ENCODE measurements at places on chromosomes 2 and 18. TPM values are rescaled to one million over a fixed set of nuclear protein-coding genes. Genes with fewer than 3 reads are reported as not detected.

DNA sequence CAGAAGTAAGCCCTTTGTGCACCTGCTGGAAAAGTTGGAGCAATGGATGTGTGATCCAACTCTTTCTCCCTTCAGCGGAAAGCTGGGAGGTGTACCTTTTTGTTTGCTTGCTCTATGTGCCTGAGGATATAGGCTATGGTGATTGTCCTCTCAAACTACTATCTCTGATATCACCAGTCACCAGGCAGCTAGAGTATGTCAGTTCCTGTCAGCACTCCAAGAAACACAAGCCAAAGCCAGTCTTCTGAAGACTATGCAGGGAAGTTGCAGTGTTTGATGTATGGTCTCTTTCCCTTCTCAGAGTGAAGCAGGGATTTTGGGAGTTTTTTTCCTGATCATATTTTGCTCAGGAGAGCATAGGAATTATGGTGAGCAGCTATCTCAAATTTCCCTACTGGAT, 146.4 kb downstream of the PTH2R start:
- H3K27me3 ChIP-seq: no peaks in the 10 kb centered on the region
- H3K27ac ChIP-seq: no peak overlapping the region
- no peaks in the 10 kb centered on the region for H3K4me1 ChIP-seq
- DNase-seq: no peak

ITGA6 gene
- 7.8 TPM for total RNA-seq

GRCh38 chr2:20212871-20213503, 11.9 kb downstream of the SDC1 start:
- H3K27ac ChIP-seq: no peak overlapping the region
- no peak overlapping the region for H3K4me3 ChIP-seq
- H3K27me3 ChIP-seq: no peaks in the 10 kb centered on the region
- no peaks in the 10 kb centered on the region for H3K4me1 ChIP-seq
- no peak for DNase-seq

- DNase-seq: no peak
- H3K36me3 ChIP-seq: no peaks in the 10 kb centered on the region
- H3K27me3 ChIP-seq: peaks cover 21% of the 10 kb centered on the region
Observed at GRCh38 chr18:70228536-70228935, 23.0 kb upstream of the RTTN start.

TSPYL6 gene
- total RNA-seq: not detected

DNA sequence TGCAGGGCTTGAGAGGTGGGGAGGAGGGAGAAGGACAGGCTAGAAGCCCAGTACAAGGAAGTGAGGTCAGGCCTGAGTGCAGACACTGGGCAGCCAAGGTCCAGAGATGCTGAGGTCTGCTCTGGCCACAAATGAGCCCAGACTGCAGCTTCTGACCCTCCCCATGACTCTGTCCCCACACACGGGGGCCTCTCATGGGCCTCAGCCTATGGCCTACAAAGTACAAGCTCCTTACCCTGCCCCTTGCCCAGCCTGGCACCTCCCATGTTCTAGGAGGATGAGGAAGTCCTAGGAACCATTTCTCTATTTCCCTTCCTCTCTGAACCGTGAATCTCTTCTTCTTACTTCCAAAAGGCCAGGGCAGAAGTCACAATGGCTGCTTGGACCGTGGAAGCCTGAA, 193.8 kb downstream of the ANKRD30B start:
- H3K36me3 ChIP-seq: no peaks in the 10 kb centered on the region
- no peak overlapping the region for H3K27ac ChIP-seq
- no peaks in the 10 kb centered on the region for H3K27me3 ChIP-seq
- H3K4me1 ChIP-seq: no peaks in the 10 kb centered on the region

GRCh38 chr2:2843969-2844548, 513.0 kb upstream of the MYT1L start:
- H3K4me1 ChIP-seq: no peaks in the 10 kb centered on the region
- no peaks in the 10 kb centered on the region for H3K27me3 ChIP-seq
- no peak for DNase-seq
- H3K4me3 ChIP-seq: no peak overlapping the region

IL36G gene
- not detected for total RNA-seq

GNAL gene
- 0.21 TPM for total RNA-seq

DNA sequence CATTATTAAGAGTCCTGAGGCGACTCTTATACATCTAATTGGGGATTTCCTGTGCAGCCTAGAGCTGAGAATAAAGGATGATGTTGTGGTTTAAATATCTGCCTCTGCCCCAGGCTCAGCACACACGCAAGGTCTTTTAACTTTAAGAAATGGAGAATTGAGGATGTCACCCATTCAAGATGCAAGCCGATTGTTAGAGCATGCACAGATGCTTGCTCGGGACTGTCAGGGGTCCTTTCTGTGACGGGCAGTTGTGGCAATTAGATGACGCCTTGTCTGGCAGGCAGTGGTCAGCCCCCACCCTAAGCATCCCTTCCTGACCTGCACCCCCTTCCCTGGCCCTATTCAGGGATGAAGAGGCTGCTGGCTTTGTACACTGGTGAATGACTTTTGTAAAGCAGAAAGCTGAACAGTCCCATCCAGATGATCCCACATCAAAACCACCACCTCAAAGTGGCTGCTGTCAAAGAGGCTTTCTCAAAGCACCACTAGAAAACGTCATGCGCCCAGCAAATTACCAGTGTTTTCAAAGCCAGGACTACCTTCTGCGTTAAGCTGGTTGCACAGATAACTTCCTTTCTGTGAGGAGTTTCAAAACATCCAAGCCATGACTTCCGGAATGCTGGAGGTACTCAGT, 23.7 kb downstream of the FAM178B start:
- H3K4me1 ChIP-seq: peaks cover 59% of the 10 kb centered on the region
- no peaks in the 10 kb centered on the region for H3K27me3 ChIP-seq
- peak; percentile 84 for DNase-seq
- peak overlapping the region; percentile 29 for H3K27ac ChIP-seq

DNA sequence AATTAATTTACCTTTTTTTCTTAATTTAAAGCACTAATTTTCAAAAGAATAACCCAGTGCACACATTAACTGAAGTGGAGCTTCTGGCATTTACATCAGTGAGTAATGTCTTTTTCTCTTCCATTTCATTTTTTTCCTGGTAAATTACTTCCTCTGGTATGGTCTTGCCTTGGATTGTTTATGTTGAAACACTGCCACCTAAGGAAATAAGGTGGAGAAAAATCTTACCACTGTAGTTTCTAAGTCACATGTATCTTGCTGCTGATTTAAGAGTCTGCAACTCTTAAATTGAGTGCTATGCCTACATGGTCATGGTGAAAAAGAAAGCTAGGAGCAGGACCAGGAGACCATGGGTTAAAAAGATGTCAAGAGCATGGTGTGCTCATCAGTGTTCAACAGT, 51.0 kb downstream of the TTC27 start:
- no peaks in the 10 kb centered on the region for H3K27me3 ChIP-seq
- no peak for DNase-seq
- H3K4me1 ChIP-seq: no peaks in the 10 kb centered on the region
- no peak overlapping the region for H3K27ac ChIP-seq
- H3K4me3 ChIP-seq: no peak overlapping the region

DNA sequence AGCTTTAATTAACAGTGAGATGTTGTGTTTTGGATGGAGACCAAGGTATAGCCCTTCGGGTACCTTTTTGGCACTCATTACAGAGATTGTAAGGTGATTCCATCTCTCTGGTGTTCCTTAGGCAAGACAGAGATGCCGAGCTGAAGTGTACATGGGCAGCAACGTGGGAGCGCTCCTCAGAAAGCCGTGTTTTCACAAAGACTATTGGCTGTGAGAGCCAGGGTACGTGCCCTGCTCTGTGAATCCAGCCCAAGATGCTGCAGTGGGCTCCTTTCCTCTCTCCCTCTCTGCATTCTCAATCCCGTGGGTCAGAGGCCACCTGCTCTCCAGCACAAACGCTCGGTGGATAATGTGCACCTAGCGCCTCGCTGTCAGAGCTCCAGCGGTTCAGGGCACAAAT, 203.0 kb upstream of the EPHA4 start:
- H3K4me1 ChIP-seq: no peaks in the 10 kb centered on the region
- H3K27me3 ChIP-seq: no peaks in the 10 kb centered on the region
- H3K4me3 ChIP-seq: no peak overlapping the region

GRCh38 chr18:48827291-48828193, 123.2 kb downstream of the SMAD7 start:
- H3K36me3 ChIP-seq: peaks cover 4% of the 10 kb centered on the region
- no peak for DNase-seq
- H3K27ac ChIP-seq: no peak overlapping the region
- H3K4me3 ChIP-seq: no peak overlapping the region
- H3K27me3 ChIP-seq: no peaks in the 10 kb centered on the region
- peaks cover 23% of the 10 kb centered on the region for H3K4me1 ChIP-seq

FER1L5 gene
- total RNA-seq: not detected

IAH1 gene
- total RNA-seq: 63.7 TPM

DNA sequence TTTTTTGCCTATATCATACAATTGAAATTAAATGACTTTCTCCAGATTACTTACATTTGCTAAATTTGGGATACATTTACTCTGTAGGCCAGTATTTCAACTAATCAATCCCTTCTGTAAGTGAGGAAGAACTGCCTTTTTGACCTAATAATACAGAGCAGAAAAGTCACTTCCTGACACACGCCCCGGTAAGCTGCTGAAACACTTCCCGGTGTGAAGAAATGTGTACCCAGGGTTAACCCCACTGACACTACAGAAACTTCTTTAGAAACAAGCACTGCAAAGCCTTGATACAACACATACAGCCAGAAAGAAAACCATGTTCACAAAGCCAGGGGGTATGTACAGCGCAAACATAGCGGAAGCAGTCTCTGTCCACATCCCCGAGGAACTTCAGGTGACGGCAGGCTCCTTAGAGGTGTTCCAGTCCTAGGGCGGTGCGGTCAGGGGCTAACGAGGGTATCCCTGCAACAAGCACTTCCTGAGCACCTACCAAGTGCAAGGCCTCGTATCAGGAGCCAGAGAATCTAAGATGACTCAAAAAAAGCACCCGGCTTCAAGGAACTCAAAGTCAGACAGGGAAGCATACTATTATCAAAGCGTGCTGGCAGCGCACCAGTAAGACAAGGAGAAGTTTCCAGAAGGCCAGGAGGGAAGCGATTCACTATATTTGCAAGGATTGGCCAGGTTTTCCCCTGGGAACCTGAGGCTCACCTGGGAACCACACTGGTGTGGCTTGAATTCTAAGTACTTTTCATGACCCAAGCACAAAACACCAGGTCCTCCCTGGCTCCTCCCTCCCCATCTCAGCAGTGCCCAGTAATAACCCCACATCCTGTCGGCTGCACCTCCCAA, 46.6 kb downstream of the ZNF516 start:
- H3K27me3 ChIP-seq: peaks cover 7% of the 10 kb centered on the region
- no peak for DNase-seq
- H3K36me3 ChIP-seq: no peaks in the 10 kb centered on the region
- H3K4me1 ChIP-seq: peaks cover 39% of the 10 kb centered on the region
- H3K27ac ChIP-seq: no peak overlapping the region
- H3K4me3 ChIP-seq: no peak overlapping the region

GRCh38 chr2:43321446-43321845, 95.0 kb upstream of the ZFP36L2 start:
- H3K4me1 ChIP-seq: no peaks in the 10 kb centered on the region
- H3K36me3 ChIP-seq: peaks cover 15% of the 10 kb centered on the region
- no peak for DNase-seq
- no peak overlapping the region for H3K4me3 ChIP-seq

ZSWIM2 gene
- total RNA-seq: not detected

GRCh38 chr2:82411071-82411470, 2048.0 kb downstream of the SUCLG1 start:
- H3K36me3 ChIP-seq: no peaks in the 10 kb centered on the region
- H3K27me3 ChIP-seq: no peaks in the 10 kb centered on the region
- no peak overlapping the region for H3K27ac ChIP-seq
- no peaks in the 10 kb centered on the region for H3K4me1 ChIP-seq
- DNase-seq: no peak

DNA sequence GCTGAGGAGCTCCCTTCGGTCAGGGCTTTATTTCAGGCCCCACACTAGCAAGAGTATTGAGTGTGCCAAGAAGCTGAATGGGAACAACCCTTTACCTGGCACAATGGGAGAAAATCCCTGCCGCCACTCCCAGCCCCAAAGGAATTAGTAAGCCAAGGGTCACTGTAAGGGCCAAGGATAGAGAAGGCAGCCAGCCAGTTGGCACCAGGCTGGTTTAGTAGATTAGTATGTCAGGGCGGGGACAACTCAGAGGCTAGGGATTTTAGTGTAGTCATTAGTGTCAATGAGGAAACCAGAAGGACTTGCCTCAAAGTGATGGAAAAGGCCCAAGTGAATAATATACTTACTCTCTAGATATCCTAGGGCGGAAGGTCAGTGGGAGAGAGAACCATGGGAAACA, 34.9 kb upstream of the CYP26B1 start:
- no peaks in the 10 kb centered on the region for H3K27me3 ChIP-seq
- H3K36me3 ChIP-seq: peaks cover 13% of the 10 kb centered on the region
- no peak overlapping the region for H3K27ac ChIP-seq
- H3K4me1 ChIP-seq: no peaks in the 10 kb centered on the region

UGT1A4 gene
- not detected for total RNA-seq

- peak within 1 kb of the TSS; percentile 73 for H3K4me3 ChIP-seq
- H3K27me3 ChIP-seq: peaks cover 57% of the 10 kb centered on the region
Observed at GRCh38 chr2:205682239-205682970, at the start of gene NRP2. Gene NRP2, plus strand, starts transcription at chr2:205682501. Its CDS starts 790 bp downstream, at chr2:205683291.

GRCh38 chr2:19380532-19380931, 22.1 kb upstream of the OSR1 start:
- no peak overlapping the region for H3K4me3 ChIP-seq
- no peak for DNase-seq
- no peaks in the 10 kb centered on the region for H3K36me3 ChIP-seq
- H3K27ac ChIP-seq: no peak overlapping the region
- peaks cover 32% of the 10 kb centered on the region for H3K27me3 ChIP-seq
- no peaks in the 10 kb centered on the region for H3K4me1 ChIP-seq

DNA sequence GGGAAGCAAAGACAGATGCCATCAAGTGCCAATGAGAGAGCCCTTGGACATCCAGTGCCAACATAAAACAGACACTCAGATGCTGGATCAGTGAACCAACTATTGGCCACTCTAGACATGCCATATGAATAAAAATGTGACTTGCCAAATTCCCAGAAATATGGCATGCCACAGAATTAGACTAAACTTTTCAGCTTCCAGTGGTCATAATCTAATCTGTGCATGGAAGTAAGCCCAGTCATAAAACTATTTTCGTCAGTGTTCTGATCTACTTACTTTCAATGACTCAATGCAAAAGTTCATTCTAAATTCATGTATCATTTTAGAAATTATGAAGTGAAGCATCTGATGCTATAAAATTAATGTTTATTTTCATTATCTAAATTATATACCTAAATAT, 1506.2 kb upstream of the NXPH2 start:
- no peaks in the 10 kb centered on the region for H3K27me3 ChIP-seq
- H3K36me3 ChIP-seq: no peaks in the 10 kb centered on the region
- no peak overlapping the region for H3K4me3 ChIP-seq
- H3K4me1 ChIP-seq: no peaks in the 10 kb centered on the region

SKOR2 gene
- total RNA-seq: 0.21 TPM

ABCG5 gene
- total RNA-seq: not detected

TNS1 gene
- 0.88 TPM for total RNA-seq

VIL1 gene
- not detected for total RNA-seq

MATN3 gene
- not detected for total RNA-seq
